D341Med (cell line): ENCODE measurements at places on chromosomes 7 and 10.

- no peak for DNase-seq
These were observed 1.0 kb upstream of the HIF1AN start for GRCh38 chr10:100534726-100535125.

- DNase-seq, result no peak
These were observed 407.4 kb downstream of the KCNMA1 start for GRCh38 chr10:77230194-77230593.

GRCh38 chr7:24135003-24135817, 148.8 kb upstream of the NPY start:
- DNase-seq, result no peak

DNA sequence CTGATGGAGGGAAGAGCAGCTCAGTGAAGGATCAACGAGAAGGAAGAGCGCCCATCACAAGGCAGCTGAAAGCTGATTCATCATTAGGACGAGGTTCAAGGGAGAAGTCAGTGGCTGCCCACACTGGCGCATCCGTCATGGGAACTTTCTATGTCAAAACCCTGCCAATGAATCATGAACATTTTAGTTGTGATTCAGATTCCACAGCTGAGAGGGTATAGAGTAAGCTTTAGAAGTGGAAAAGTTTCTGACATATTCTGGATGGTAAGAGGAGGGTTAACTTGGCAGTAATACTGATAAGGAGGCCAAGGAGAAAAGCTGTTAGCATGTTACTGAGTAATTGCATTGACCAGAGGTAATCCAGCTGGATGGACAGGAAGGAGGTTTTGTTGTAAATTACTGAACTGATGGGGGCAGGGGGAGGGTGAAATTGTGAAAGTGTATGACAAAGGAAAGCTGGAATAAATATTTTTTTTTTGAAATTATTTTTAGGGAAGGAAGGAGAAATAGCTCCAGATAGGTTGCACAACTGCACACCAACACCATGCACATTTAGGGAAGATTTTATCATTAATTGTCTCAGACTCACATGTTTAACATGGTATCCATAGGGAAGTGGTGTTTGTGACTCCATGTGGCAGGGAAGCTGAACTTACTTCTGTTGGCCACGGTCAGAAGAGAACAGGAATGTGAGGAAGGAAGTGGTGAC, 78.3 kb upstream of the NRP1 start:
- DNase-seq, result no peak

DNA sequence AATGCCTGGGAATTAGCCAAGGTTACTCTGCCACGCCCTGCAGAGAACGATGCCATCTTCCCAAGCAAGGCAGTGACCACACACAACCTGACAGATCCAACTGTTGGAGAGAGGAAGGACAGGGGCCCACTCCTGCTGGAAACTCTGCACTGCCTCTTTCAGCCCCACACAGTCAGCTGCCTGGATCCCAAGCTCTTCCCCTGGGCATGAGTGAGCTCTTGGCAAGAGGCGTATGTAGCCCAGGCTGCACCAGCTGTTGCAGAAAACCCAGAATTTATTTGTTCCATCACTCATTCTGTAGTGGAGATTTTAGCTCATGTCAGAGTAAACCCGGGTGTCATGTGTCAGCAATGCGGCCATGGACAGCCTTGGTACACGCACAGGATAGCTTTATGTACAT, 135.1 kb upstream of the TRIM24 start:
- DNase-seq, result peak; percentile 36

GRCh38 chr7:23293500-23294073, 5.6 kb upstream of the MALSU1 start:
- no peak for DNase-seq

DNA sequence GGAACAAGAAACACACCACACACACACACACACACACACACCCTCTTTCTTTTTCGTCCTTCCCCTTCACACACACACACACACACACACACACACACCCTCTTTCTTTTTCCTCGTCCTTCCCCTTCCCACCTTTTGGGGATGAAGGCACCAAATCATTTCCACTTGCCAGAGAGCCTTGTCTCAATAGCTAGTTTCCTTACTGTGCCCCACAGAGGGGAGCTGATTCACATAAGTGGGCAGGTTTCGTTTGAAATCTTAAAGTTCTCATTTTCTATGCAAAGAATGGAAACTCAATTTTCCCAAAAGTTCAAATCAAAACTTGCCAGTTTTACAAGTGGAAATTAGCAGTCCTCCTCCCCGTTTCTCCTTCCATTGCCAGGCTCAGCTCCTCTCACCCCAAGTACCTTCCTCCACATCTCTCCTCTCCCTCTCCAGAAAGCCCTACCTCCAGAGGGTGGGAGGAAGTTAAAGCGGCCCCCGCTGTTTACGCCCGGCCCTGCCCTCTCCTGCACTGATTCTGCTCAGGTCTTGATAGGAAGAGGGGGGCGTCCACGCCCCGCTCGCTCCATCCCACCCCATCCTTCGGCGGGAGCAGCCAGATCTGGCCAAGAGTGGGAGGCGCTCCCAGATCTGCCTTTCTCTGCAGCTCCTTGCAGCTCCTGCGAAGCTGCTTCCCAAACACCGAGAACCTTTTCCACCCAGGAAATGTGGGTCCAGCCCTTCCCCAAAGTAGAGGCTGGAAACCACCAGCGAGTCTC, 1.3 kb downstream of the CTTNBP2 start:
- DNase-seq, result peak; percentile 32

GRCh38 chr7:378041-378420, 88.1 kb downstream of the FOXL3 start:
- DNase-seq, result no peak

DNA sequence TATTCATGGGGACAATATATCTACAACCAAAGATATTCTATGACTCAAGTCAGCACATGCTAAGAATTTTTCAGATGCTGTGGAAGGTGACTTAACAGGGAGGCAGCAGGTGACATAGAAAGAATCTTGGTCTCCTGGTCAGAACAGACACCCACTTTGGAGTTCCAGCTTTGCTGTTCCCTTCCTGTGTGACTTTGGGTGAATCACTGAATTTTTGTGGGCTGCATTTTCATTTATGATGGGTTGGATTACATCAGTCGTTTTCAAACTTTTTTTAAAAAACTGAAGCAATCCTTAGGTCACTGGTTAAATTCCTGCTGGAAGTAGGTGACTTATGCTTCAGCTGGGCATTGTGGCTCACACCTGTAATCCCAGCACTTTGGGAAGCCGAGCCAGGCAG, 24.9 kb downstream of the RGR start:
- no peak for DNase-seq

- no peak for DNase-seq
These were observed 82.6 kb downstream of the KCNMA1 start for GRCh38 chr10:77554996-77555397.

- no peak for DNase-seq
These were observed 502.9 kb downstream of the DNAJB6 start for GRCh38 chr7:157839672-157840167.

DNA sequence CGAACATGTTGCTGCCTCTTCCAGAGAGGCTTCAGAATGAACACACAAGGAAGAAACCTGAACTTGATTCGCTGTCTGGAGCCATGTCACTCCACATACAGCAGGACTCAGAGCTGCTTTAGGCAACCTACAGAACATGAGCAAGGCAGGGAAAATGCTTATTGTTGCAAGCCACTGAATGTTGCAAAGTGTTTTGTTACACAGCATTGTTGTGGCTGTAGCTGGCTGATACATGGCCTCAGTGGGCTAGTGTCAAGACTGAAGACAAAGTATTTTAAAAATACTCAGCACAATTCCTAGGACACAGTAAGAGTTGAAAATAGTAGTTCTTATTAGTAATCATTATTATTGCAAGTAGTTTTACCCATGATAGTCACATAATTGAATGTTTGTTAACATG, 3.1 kb upstream of the CHST15 start:
- DNase-seq, result no peak

DNA sequence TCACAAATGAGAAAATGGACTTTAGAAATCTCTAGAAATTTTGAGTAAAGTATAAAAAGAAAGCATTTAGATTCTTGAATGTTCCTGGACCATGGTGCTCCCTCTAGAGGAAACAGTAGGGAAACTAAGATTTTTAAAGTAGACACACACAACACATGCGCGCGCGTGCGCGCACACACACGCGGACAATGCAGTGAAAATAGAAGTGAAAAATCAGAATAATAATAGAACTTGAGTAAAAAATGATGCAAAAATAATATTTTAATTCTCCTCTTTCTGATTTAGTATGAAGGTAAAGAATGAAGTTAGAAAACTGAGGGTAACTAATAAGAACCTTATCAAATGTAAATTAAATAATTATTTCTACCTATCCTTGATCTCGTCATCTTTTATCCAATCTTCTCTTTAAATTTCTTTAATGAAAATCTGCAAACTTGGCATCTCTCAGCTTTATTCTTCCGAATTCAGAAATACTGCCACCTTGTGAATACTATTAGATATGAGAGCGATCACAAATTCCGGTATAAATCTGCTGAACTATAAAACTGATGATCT, 117.0 kb upstream of the AMPH start:
- DNase-seq, result peak; percentile 29

DNA sequence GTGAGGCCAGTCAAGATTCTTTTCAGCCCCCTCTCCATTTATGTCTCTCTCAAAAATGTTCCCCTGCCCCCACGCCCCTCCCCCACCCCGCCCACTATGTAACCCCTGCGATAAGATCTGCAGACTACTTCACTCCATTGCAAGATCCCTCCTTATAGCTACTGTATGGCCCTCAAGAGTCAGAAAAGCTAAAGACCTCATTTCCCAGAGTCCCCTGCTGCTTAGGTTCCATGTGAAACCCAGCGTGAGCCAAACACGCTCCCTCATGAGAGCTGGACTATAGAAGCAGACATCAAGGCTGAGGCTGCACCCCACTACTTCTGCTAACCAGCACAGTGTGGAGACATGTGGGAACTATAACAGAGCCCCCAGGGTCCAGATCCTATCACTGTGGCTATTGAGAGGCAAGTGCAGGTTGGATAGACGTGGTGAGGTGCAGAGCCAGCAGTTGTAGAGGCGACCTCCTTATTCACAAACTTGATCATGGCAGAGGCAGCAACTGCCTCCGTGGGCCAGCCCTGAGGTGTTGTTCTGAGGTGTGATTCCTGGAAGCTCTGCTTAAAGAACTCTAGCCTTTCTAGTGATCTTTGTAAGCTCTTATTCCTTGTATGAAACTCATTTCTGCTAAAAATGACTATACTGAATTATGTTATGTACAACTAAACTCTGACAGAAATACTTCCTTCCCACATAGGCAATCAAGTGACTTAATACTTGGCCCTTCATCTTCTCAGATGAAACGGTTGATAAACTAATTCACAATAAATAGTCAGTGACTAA, 117.0 kb upstream of the ARID5B start:
- DNase-seq, result no peak

- DNase-seq, result no peak
These were observed 23.3 kb downstream of the SEM1 start for GRCh38 chr7:96686305-96686704.

DNA sequence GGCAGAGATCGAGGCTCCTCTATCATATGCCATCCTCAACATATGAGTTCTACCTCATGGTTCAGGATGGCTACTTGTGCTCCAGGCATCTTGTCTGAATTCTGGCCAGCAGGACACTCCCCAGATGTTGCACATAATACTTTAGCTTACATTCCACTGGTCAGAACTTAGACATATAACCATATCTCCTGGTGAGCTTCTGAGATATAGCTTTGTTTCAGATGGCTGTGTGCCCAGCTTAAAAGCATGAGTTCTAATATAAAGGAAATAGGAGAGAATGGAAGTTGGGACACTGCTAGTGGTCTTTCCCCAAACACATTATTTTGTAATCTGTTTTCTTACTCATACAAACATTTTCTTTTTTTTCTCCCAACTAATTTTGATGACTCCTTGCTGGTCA, 50.8 kb upstream of the IFRD1 start:
- DNase-seq, result no peak

GRCh38 chr10:29465384-29465783, 169.4 kb downstream of the SVIL start:
- DNase-seq, result no peak

GRCh38 chr10:79162861-79163665, 94.3 kb downstream of the ZMIZ1 start:
- peak; percentile 41 for DNase-seq

DNA sequence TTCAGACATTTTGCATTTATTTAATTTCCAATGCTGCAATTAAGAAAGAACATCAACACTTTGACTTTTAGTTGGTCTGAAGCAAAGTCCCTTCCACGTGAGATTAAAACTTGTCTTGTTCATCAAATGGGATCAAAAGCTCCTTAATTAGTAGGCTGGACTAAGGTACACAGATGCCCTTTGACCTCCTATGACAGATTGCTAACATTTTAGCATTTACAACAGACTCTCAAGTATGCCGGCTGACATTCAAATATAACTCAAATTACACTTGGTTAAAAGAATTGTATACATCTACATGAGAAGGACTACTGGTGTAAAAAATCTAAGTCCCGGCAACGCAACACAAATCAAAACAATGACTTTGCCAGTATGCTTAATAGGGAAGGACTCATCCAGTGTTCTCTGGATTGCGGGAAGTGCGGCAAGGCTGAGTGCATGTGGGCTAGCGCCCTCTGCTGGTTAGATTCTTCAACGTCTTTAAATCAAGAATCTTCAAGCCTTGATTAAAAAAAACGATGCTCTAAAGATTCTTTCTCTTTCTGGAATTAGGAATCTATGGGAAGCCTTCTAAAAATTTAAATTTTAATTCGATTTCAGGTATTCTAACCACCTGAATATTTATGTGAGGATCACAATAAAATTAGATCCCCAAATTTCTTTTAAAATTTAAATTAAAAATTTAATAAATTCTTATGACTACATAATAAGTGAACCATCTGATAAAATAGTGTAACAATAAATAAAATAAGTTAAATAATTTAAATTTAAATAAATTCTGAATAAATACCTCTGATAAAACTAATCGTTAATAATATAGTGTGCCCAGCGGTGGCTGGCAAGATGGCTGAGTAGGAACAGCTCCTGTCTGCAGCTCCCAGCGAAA, 444.7 kb downstream of the DGKB start:
- DNase-seq, result peak; percentile 72

DNA sequence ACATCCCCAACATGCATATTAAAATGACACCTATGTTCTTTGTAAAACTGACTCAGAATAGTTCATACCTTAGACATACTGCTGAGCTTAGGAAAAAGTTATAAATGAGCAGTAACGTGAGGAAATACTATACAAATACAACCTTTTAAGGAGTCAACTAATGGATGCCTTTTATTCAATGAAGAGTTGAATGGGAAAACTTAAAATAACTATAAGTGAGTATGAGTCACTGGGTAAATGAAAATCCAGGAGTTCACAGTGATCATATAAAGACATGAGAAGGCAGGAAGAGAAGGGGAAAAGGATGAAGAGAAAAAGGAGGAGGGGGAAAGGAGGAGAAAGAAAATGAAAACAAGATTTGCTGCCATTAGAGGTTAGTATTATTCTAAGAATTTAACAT, 157.8 kb upstream of the PCDH15 start:
- no peak for DNase-seq

DNA sequence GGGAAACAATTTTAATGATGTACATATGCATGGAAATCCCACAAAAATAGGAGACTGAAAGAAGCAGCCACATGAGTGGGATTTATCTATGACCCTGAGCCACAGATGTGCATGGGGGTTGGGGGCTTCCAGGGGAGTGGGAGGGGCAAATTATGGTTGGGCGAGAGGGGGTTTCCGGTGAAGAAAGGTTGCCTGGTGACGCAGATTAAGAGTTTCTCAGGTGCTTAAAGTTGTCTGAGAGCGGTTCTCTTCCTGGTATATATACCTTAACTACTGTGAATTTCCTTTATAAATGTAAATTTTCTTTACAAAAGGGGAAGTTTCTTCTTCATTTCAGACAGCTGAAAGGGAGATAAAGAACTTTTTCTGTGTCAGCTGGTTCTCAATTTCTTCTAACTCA, 273.6 kb upstream of the PITRM1 start:
- no peak for DNase-seq

- DNase-seq, result no peak
These were observed 22.4 kb upstream of the DMTF1 start for GRCh38 chr7:87129848-87130247.
